Lung microvascular endothelial cell (primary cell): ENCODE measurements at places on chromosomes 7 and 10. TPM values are rescaled to one million over a fixed set of nuclear protein-coding genes. Genes with fewer than 3 reads are reported as not detected.

GRCh38 chr7:133556048-133556447 is 303.2 kb downstream of the EXOC4 start:
- no peak for DNase-seq

DNA sequence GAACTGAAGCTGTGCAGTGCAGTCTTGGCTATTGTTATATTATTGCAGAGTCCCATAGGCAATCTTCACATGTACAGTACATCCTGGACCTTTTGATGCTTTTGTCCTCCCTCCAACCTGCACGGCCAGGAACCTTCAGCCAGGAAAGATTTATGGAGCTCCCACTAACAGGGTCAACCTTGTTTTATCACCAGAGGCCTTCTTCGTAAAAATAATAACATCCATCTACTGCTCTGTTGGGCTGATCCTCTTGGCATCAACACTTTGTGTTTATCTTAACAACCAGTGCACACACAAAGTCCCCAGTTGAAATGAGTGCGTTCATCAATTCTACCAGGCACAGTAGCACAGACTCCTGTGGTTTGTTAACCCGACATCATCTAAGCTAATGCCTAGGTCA is 72.4 kb downstream of the AGMO start:
- no peak for DNase-seq

DNA sequence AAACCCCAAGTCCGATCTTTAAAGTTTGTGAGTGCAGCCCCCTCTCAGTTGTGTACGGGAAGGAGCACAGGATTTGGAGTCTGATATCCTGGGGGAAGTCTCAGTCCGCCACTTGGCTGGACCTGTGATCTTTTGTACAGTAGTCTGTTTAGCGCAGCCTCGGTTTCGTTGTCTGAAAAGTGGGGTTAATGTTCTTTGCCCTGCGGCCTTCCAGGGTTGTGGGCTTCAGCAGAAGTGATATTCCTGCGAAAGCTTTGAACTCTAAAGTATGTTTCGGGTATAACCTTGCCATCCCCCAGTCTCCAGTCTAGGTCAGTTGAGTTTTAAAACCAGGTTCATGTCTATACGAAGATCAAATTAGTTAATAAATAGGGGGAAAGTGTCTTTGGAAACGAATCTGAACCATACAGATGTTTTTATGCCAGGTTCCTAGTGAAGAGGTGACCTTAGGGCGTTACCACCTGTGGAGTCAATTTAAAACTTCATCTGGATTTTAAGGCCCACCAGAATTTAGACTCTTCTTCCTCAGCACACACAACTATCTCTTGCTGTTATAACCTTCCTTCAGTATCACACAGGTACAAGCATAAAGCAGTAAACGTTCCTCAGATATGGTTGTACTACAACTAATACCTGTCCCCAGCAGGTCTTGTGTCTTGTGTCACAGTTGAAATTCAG is 904 bp downstream of the R3HCC1L start:
- DNase-seq: peak; percentile 33

The SLC18A2 gene
- under 0.01 TPM in 1 of 2 replicates, not detected in the other for total RNA-seq

DNA sequence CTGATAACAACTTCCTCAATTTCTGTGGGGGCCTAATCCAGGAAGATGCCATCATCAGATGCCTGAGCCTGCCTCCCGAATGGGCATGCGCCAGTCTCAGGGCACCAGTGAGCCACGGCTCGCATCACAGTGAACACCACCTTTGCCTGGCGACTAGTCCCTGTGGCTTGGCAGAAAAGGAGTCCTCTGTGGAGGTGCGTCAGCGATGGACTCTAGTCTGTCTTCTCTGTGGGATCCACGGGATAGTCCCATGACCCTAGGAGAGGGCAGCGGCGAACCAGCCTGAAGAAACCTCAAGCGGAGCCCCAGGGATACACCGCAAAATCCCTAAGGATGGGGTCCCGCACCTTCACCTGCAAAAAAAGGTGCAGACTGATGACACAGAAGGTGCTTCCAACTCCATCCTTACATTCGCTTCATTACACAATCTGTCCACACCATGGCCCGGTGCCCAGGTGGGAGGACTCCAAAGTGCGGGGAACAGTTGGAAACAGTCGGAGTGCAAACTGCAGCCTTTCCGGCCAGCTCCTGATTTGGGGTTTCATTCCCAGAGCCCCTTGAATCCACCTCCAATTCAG is 35.1 kb upstream of the ZNF273 start:
- no peak for DNase-seq

- DNase-seq: peak; percentile 7
Observed at GRCh38 chr7:80206763-80207162, 72.1 kb downstream of the GNAI1 start.

The PNLIP gene
- total RNA-seq: not detected in 2 replicates

The UCMA gene
- not detected in 2 replicates for total RNA-seq

DNA sequence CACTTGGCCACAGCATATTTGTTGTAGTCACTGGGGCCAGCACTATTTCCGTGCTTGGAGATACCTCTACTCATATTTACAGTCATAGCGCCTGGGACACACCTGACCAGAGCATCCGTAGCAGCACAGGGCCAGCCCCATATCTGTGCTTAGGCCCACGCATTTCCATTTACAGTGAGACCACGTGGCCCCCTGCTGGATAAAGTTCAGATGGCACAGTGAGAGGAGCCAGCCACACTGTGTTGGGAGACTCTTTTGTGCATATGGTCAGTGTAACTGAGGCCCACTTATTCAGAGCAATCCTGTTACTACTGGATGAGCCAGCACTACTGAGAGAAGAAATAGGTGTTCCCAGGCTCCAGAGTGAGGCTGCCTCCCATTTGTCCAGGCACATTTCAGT is 455.3 kb downstream of the REEP3 start:
- DNase-seq: peak; percentile 49

- DNase-seq: no peak
Observed at GRCh38 chr7:139488810-139489209, 5.3 kb upstream of the KLRG2 start.

The SRPK2 gene
- 54.4 and 55.6 TPM in 2 replicates for total RNA-seq

DNA sequence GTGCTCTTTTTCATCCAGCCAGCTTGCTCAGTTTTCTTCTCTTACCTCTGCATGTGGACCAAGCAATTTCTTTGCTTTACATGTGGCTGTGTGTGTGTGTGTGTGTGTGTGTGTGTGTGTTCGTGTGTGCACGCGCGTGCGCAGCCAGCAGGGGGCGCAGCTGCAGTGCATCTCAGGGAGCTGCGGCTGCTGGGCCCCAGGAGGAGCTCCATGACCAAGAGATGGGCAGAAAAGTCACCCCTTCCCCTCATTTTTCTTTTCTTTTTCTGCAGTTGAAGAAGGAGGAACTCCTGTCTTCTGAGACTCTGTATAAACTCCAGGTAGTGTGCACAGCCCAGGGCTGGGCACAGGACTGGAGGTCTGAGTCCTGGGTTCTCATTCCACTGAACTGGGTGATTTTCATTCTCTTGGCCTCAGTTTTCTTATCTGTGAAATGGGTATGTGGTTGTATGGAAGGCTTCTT is 41.8 kb downstream of the BLNK start:
- DNase-seq: peak; percentile 77

- DNase-seq: no peak
Observed at GRCh38 chr10:71483885-71484751, 87.4 kb downstream of the CDH23 start.
